Stimulated activated CD4-positive, alpha-beta T cell treated with anti-CD3 and anti-CD28 coated beads, Interleukin-12 subunit alpha, Interleukin-12 subunit beta, amount 100 ng/mL, for 48 hours (primary cell): ENCODE measurements at places on chromosomes 5 and 9.

GRCh38 chr9:7341571-7341970 lies 458.0 kb downstream of the DMAC1 start:
- DNase-seq = no peak

- no peak for DNase-seq
Measured at GRCh38 chr5:26610577-26610976, 427.8 kb downstream of the CDH9 start.

DNA sequence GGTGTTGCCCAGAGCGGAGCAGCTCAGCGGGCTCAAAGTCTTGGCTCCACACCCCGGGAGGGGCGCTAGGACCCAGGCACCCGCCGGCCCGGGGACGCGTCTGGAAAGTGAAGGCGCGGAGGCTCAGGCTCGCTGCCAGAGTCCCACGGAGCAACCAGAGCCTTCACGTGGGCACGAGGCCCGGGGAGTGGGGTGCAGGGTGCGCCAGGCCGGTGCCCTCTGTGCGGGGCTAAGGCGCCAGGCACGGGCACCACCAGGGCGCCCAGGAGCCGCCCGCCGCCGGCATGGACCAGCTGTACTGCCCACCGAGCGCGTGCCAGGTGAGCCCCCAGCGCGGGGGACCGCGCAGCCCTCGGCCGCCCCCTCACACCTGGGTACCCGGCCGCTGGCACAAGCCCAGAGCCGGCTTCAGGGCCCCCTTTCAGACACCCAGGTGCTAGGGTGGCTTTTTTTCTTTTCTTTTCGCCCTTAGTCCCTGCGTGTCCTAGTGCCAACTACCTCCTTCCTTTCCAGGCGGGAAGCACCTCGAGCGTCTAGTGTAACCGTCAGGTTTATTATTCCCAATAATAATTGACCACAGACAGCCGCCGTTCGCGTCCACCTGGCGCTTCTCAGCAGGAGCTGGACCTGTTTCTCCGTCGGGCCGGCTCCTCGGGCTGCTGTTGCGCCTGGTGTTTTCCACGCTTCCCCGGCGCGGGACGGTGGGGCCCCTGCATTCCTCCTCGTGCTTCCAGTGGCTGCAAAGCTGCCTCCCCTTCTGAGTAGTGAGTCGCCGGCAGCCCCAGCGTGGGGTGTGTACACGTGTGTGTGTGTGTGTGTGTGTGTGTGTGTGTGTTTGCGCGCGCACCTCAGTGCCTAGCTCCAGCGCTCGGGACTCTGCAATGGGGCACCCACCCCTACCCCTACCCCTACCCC lies 30.1 kb upstream of the PDE8B start:
- DNase-seq = no peak

DNA sequence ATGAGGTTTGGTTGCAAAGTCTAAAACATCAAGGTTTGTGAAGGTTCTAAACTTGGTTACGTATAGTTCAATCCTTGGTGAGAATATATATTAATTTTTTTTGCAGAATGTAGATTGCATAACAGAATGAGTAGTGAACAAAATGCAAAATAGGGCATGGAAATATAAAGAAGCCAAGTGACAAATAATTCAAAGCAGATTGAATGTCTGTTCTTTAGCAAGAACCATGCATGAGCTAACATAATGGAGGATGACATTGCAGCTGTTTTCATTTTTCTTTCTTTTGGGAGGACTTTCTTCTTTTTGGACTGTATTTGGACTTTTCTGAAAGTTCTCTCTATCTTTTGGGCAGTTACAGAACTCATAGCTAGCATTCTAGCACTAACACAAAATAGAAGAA lies 194.8 kb upstream of the MRPS30 start:
- no peak for DNase-seq

DNA sequence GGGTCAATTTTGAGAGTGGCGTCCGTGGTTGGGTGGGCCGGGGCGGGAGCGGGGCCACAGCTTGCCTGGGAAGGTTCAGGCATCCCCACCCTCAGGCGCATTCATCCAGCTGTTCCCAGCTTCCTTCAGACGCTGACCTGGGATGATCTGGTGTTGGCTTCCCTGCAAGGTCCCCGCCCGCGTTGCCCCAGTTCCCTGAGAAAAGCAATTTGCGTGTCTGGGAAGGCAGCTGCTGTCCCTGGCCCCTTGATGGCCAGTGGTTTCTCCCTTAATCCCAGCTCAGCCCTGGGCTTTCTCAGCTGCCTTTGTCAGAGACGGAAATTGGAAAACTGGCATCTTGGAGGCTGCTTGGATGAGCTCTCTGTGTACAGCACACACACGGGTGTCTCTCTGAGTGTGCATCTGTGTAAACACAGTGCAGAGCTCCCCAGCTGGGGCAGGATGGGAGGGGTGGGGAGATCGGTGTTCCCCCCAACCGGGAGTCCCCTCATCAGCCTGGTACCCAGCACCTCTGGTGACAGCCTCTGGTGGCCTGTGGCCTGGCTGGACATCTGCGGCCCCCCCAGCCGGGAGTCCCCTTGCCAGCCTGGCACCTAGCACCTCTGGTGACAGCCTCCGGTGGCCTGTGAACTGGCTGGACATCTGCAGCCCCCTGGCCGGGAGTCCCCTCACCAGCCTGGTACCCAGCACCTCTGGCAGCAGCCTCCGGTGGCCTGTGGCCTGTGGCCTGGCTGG lies 94.0 kb downstream of the COL5A1 start:
- DNase-seq = no peak

GRCh38 chr5:169195601-169196000 lies 105.3 kb downstream of the SLIT3 start:
- no peak for DNase-seq

DNA sequence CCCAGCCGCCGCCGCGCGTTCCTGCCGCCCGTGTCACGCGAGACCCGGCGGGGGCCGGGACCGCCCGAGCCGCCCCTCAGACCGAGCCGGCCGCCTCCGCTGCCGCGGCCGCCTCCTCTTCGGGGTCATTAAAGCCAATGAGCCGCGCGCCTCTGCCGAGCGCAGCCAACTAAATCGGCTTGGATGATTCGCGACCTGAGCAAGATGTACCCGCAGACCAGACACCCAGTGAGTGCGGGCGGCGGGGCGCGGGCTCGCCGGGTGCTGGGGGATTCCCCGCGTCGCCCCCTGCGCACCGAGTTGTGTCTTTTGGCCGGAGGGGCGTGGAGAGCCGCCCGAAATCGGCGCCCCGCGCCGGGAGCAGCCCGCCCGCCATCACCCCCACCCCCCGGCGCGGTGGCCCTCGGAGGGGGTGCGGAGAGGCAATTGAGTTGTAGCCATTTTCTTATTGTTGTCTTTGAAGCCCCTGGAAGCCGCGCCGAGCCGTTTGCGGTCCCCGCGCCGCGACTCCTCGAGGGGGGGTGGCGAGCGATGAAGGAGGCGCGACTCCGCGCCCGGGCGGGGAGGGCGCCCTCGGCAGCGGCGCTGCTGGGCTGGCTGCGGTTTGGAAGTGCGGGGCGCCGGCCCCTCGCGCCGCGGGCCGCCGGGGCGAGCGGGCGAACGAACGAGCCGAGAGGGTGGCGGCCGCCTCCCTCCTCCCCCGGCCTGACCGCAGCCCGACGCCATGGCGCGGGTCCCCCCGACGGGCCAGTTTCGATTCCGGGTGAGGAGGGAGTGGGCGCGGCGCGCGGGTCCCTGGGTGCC lies 1.0 kb downstream of the TLE4 start:
- DNase-seq = no peak
